ENCODE measurements at places on chromosomes 6 and 20. TPM values are rescaled to one million over a fixed set of nuclear protein-coding genes. Genes with fewer than 3 reads are reported as not detected.

The PLG gene
- total RNA-seq = not detected

The INSM1 gene
- total RNA-seq = not detected

The LY6G5C gene
- total RNA-seq = 0.73 TPM

The BPI gene
- total RNA-seq = not detected

The RIPOR3 gene
- total RNA-seq = 10.6 TPM

The NRN1 gene
- 0.83 TPM for total RNA-seq

The SPTLC3 gene
- total RNA-seq = 5.8 TPM

The TBCC gene
- total RNA-seq = 52.5 TPM

The ZNF217 gene
- 25.5 TPM for total RNA-seq

The POU3F2 gene
- total RNA-seq = not detected

The EYS gene
- total RNA-seq = 0.50 TPM

The LGSN gene
- not detected for total RNA-seq

The HAO1 gene
- total RNA-seq = not detected

The LMBRD1 gene
- 23.0 TPM for total RNA-seq

The MARCKS gene
- 104 TPM for total RNA-seq

The PDE10A gene
- 2.5 TPM for total RNA-seq

The HEY2 gene
- total RNA-seq = not detected

The MCHR2 gene
- total RNA-seq = not detected

The CAPN11 gene
- total RNA-seq = 0.15 TPM

The KCNQ2 gene
- not detected for total RNA-seq

The DEF6 gene
- 0.87 TPM for total RNA-seq

The FRS3 gene
- 2.8 TPM for total RNA-seq

The GABRR2 gene
- total RNA-seq = 0.15 TPM

The GGTLC1 gene
- not detected for total RNA-seq

The COL9A3 gene
- total RNA-seq = 0.15 TPM

The RAD21L1 gene
- not detected for total RNA-seq

The ABHD16B gene
- total RNA-seq = not detected

The OR2B6 gene
- total RNA-seq = not detected

The IRF4 gene
- under 0.01 TPM for total RNA-seq

The PMEPA1 gene
- 0.33 TPM for total RNA-seq

The CNBD2 gene
- total RNA-seq = 1.5 TPM

The GHRH gene
- total RNA-seq = not detected

The SULF2 gene
- 0.29 TPM for total RNA-seq

The APOBEC2 gene
- total RNA-seq = not detected

The CLPSL2 gene
- total RNA-seq = not detected

The PLA2G7 gene
- total RNA-seq = not detected

The EEF1A2 gene
- total RNA-seq = 0.87 TPM

The CBFA2T2 gene
- total RNA-seq = 7.1 TPM

The SLC12A5 gene
- 0.17 TPM for total RNA-seq

The SIRPB1 gene
- 1.2 TPM for total RNA-seq

The TAGAP gene
- total RNA-seq = not detected

The SPATA2 gene
- total RNA-seq = 1.9 TPM

The ARMH2 gene
- not detected for total RNA-seq

The ADGRB3 gene
- total RNA-seq = 0.15 TPM

The SNAP25 gene
- total RNA-seq = 9.6 TPM

The BHLHE23 gene
- total RNA-seq = not detected

The ZNF831 gene
- total RNA-seq = not detected

The CTSA gene
- total RNA-seq = 114 TPM

The NKAPL gene
- total RNA-seq = 0.73 TPM

The SLC22A2 gene
- not detected for total RNA-seq

The KHDC1L gene
- not detected for total RNA-seq

The TFAP2A gene
- total RNA-seq = under 0.01 TPM

The SPEF1 gene
- total RNA-seq = 0.15 TPM

The NOX3 gene
- not detected for total RNA-seq

Measured in smooth muscle cell of trachea (primary cell).